ENCODE measurements at places on chromosomes 5 and 9.

GRCh38 chr9:69757996-69758675 is 1.7 kb downstream of the PTAR1 start:
- DNase-seq = peak; percentile 18

GRCh38 chr9:134497283-134497860 is 144.2 kb upstream of the COL5A1 start:
- DNase-seq = no peak

DNA sequence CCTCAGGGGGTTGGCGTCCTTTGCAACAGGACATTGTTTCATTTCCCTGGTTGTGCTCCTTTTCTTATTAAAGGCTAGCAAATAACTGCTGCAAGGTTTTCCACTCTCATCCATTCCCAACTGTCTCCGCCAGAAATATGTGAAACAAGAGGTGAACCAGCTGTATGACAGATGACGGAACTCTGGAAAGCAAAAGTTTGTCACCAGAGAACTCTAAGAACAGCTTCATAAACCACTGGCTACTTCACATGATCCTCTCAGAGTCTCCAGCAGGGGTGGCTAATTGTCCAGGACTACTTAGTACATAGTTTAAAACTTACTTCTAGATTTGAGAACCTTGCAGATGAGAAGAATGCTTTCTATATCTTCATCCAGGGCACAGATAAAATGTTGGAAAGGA is 195.9 kb upstream of the RAD23B start:
- DNase-seq = no peak

DNA sequence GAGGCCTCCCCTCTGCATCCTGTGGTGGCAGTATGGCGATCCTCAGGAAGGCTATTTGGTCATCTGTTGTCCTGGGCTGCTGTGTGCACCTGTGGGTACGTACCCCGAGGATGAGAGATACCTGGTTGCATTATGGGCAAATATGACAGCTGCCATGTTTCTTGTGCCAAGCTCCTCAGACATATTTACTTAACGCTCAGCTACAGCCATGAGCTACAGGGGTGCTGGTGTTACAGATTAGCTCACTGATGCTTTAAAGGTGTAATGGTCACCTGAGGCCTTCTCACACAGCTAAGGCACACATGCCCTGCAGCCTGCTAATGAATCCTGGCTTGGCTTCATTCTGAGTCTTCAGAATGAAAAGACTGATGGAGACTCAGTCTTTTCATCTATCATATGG is 12.0 kb downstream of the NDST1 start:
- DNase-seq = no peak

DNA sequence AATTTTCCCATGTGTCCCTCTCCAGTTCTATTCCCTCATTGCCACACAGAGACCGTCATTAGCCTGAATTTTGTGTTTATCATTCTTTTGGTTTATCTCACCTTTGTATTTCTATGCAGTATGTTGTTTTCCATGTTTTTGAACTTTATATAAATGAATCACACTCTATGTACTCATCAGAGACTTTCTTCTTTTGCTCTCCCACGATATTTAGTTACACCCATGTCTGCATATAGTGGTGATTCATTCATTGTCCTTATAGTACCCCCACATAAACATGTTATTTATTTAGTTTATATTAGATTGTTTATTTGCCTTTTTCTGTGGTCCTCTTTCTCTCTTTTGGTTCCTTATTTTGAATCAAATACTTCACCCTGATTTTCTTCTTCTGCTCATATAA is 199.7 kb downstream of the FSTL4 start:
- no peak for DNase-seq

DNA sequence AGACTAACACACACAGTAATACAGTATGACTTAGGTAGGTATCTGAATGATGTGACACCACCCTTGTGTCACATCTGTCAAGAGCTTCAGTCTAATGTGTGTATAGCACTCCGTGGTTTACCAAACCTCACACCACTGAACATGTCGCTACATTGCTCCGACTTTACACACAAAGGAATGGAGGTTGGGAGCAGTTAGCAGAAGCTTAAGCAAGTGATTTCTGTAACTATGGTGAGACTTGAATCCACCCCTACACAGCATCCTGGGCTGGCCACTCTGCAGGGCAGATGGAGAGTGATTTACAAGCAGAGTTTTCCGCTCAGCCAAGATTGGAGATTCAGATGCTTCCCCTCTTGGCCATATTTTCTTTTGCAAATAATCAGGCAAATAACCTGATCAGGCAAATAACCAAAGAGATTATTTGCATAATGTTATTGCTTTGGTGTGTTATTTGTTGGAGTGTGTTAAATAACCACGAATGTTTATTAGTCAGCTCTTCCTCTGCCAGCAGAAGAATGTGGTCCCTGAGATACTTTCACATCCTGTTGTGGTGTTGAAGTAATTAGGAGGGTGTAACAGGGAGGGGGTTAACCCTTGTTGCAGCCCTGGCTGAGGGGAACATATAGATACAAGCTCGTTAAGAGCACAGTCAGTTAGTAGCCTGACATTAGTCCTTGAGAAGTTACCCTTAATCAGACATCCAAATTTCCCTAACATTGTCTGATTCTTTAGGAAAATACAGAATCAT is 92.8 kb downstream of the SNX18 start:
- DNase-seq = no peak

DNA sequence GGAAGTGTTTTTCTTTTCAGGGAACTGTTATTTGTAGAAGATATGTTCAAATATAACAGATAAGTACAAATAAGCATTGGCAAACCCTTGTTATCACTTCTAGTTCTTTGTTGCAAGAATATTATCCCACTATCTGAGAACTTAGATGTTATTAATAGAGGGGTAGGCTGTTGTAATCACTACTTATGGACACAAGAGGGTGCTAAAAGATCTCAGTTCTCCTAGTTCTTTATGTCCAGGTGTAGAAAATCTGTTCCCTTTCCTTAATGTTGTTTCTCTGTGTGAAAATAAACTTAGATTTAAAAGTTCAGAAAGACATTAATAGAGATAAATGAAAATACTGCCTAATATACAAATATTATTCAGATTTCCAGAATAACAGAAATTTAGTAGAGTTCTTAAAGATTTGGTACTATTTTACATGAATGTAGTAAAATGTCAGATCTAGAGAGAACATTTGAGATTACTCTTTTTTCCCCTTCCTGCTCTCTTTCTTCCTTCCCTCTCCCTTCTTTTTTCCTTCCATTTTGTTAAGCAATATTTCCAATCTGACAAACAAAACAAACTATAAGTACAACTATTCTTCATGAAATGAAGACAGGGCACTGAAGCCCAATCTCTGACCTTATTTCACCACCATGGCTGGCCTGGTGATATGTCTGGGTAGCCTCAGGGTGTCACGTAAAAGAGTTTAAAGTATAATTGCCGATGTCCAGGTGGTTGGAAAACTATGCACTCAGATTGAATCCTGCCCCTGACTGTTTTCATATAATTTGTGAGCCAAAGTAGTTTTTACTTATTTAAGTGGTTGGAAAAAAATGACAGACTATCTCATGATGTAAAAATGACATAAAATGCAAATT is 43.6 kb upstream of the C5orf46 start:
- DNase-seq = no peak

Measured in femur (tissue), 1 donor.